Sigmoid colon (tissue), 7 donors: ENCODE measurements at places on chromosomes 11 and 22. TPM values are rescaled to one million over a fixed set of nuclear protein-coding genes. Genes with fewer than 3 reads are reported as not detected.

The OR4C11 gene
- polyA plus RNA-seq: not detected

The MOGAT2 gene
- 26.4 TPM for polyA plus RNA-seq

The MEI1 gene
- polyA plus RNA-seq: 6.4 TPM

The LSP1 gene
- 80.2 TPM for polyA plus RNA-seq

The IGLL1 gene
- polyA plus RNA-seq: not detected

The CD44 gene
- polyA plus RNA-seq: 37.8 TPM

The OR51G2 gene
- not detected for polyA plus RNA-seq

The TMEM86A gene
- 1.7 TPM for polyA plus RNA-seq

The SYCE3 gene
- polyA plus RNA-seq: not detected

The NCR3LG1 gene
- polyA plus RNA-seq: not detected

The MUC2 gene
- 40.2 TPM for polyA plus RNA-seq

The IRAG1 gene
- 10.6 TPM for polyA plus RNA-seq
